ENCODE measurements at places on chromosomes 2 and 18.

DNA sequence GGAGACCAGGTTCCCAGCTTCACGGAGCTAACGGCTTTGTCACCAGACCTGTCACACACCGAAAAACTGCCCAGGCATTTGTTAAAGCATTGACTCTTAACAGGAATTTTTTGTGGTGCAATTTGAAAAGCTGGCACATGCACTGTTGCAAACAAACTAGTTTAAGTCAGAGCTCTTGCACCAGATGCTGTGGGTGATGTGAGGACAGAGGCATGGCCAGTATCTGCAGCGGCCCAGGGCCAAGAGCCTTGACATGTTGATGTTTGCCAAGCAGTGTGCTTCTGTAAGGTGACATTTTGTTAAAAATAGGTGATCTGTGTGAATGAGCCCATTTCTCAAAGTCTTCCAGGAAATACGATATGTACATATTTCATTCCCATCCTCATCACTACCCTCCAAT lies 142.5 kb downstream of the MTCL1 start:
- DNase-seq = no peak

GRCh38 chr2:57720728-57721627 lies 325.6 kb upstream of the VRK2 start:
- DNase-seq = no peak

- DNase-seq = no peak
Measured at GRCh38 chr2:69311024-69311416, 76.0 kb downstream of the GFPT1 start.

DNA sequence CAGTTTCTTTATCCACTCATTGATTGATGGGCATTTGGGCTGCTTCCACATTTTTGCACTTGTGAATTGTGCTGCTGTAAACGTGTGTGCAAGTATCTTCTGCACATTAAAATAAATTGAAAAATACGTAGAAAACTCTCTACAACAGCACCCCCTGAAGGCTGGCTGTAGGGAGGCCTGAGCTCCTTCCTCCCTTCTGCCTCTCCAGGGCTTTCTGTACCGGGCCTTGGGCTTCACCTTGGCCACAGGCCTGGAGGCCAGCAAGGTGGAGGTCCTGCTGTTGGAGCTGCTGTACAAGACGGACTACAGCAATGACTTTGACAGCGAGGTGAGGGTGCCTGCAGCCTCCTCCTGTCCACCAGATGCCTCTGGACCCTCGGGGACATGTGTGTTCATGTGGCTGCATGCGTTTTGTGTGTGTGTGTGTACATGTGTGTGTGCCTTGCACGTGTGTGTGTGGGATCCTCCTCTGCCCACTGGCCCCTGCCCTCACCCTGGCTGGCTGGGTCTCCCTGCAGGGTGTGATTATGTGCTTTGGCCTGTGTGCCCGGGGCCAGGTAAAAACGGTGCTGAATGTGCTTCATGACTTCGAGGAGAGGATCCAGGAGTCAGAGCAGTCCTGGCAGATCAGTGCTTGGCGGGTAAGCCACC lies 29.2 kb downstream of the MROH2A start:
- no peak for DNase-seq

DNA sequence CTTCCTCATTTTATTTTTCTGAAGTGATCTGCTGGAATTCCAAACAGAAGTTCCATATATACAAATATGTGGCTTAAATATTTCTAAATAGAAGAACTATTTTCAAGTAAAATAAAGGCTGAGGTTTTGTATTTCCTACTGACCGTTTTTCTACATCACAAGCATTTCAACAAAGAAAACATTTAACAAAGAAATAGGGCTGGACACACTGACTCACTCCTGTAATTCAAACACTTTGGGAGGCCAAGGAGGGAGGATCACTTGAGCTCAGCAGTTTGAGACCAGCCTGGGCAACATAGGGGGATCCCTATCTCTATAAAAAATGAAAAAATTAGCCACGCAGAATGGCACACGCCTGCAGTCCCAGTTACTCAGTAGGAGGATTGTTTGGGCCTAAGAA lies 44.6 kb downstream of the TANK start:
- DNase-seq = no peak

DNA sequence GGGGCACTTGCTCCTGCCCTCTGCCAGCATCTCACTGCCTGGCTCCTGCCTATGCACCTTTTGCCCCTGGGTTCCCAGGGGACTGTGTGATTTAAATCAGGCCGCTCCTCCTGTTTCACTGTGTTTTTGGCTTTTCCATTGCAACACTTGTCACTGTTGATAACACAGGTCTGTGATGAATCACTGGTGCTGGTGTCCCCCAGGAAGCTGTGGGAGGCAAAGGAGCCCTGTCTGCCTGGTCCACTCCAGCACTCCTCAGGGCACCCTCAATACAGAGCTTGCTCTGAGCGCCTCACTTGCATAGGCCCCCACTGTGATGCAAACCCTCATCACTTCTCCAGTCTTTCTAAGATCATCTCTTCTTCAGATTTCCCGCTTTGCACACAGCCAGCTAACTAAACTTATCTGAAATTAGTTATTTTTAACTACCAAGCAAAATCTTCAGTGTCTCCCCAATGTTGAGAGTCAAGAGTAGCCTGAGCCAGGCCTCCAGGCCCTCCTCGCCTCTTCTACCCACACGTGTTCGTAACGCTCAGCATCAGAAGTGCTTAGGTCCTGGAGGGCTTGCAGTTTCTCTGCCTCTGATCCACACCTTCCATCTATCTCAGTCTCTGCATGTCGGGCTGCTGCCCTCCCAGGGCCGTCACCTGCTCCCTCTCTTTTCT lies 2.8 kb downstream of the TMEM18 start:
- DNase-seq = no peak

DNA sequence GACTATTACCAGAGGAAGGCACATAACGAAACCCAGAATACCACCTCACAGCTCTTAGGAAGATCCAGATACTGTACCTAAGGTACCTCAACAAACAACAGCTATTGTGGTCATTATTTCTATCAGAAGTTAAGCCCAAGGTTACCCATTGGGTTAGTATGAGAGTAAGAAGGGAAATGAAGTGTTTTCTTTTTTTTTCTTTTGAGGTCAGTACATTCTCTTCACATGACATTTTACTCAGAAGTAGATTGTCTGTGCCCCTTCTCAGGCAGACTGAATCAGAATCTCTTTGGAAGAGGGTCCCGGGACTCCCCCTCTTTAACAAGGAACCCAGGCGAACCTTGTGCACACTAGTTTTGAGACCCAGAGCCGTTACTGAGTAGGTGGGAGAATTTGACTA lies 233.7 kb upstream of the CXCR4 start:
- DNase-seq = no peak

Measured in NCI-H1417 treated with DMSO at 0.1 percent for 48 hours (cell line).